Hematopoietic multipotent progenitor cell treated with erythropoietin and hydrocortisone succinate and interleukin-3 and kit ligand, for 8 days (in vitro differentiated cells): ENCODE measurements at places on chromosomes 12 and 14.

- DNase-seq = no peak
These were observed 43.9 kb downstream of the TMTC3 start for GRCh38 chr12:88185988-88186387.

DNA sequence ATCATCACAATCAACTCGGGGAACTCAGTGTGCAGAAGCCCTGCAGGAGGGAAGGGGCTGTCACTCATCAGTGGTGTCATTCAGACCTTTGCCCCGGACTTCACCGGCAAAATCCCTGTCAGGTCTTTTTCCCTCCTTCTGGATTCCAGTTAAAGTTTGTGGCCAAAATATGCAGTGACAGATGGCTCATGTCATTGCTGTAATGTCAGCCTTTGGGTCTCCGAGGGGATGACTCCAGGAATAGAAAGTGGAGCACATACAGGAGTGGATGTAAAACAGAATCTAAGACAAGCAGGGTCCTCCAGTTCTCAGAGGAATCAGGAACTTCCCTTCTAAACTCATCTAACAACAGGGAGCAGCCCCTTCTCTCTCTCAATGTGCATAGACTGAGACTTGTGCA is 130.3 kb upstream of the RASSF8 start:
- DNase-seq = no peak

DNA sequence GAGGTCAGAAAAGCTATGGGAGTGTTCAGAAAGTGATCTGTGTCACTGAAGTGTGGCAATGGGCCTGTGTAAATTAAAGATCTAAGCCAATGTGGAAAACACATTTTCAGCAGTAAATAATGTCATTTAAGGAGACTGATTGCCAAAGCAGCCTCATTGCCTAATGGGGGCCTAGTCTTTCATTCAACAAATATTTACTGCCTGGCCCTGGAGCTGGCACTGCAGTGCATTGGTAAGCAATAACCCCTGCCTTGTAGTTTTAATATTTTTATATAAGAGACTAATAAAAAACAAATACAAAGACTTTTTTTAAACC is 326.6 kb downstream of the BTG1 start:
- DNase-seq = no peak

GRCh38 chr12:124737040-124737419 is 126.6 kb downstream of the SCARB1 start:
- no peak for DNase-seq

GRCh38 chr12:32398181-32398580 is 1.2 kb upstream of the FGD4 start:
- peak; percentile 71 for DNase-seq

GRCh38 chr14:28001002-28001401 is 765.6 kb upstream of the FOXG1 start:
- DNase-seq = no peak

DNA sequence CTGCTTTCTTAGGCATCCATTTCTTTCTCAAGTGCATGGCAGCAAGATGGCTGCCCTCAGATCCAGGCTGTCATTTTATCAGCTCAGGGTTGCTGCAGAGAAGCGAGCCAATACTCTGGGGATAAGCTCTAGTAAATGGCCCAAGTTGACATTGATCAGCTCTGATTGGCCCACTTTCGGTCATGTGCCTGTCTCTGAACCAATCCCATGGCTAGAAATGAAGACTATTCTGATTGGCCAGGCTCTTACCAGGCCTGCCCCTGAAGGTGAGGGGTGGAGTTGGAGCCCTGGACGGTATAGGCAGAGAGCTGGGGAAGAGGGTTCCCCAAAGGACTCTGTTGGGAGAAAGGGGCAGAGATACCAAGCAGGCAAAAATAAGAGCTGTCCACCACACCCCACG is 41.4 kb downstream of the MYO1H start:
- DNase-seq = peak; percentile 16

DNA sequence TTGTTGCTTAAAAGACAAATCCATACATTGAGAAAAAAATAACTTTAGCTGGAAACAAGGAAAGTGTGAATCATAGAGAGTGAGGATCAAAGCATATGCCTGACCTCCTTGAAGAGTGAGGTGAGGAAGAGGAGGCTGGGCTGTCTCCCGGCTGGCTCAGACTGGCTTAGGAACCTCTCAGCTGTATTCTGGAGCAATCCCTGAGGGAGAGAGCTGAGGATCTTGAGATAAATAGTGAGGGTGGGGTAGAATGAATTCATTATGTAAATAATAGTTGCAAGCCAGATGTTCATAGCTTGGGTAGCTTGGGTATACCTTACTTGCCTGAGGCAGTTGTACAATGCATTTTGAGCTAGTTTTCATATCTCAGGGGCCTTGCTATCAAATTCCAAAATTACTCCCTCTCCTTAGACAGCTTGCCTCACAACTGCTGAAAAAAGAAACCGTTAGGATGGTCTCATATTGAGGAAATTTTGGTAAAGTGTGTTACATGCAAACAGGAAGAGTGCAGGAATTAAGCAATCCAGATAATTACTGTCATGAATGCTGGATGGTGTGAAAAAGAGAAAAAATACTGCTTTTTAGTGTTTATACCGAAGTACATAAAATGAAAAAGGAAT is 30.5 kb upstream of the SLC15A5 start:
- DNase-seq = no peak

GRCh38 chr14:62084020-62084419 is 321.8 kb downstream of the SNAPC1 start:
- DNase-seq = no peak

DNA sequence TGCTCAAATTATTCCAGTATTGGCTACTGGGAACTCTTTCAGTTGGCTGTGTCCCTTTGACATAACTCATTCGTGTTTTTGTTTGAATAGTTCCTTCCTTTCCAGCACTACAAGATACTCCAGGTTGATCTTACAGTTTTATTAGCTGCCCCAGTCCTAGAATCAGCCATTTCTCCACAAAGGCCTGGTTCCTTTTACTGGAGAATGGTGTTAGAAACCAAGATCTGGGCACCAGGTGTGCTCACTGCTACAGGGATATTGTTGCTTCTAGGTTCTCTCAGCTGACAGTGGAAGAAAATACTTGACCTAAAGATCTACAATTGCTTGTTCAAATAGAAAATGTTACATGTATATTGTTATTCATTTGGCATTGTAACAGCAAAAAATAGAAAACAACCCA is 21.9 kb downstream of the CDK17 start:
- DNase-seq = no peak

DNA sequence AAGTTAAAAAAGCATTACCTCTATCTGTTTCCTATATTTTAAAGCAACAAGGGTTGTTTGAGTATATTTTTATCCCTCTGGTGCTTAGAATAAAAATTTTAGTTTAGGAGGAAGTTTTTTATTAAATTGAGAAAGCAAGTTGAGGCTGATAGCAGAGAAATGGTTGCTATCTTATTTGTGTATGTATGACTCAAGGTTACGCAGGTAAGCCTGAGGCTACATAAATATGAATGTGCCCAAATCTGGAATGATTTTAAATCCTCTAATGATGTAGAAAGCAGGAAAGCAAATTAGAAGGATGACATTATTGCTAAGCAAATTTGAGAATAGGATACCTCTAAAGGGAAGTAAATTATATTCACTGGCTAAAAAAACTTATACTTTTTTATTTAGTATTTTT is 109.8 kb downstream of the ACSS3 start:
- DNase-seq = no peak

GRCh38 chr14:69845050-69845581 is 34.1 kb upstream of the SMOC1 start:
- no peak for DNase-seq

- DNase-seq = no peak
These were observed 19.8 kb downstream of the ZFYVE21 start for GRCh38 chr14:103735439-103735814.

DNA sequence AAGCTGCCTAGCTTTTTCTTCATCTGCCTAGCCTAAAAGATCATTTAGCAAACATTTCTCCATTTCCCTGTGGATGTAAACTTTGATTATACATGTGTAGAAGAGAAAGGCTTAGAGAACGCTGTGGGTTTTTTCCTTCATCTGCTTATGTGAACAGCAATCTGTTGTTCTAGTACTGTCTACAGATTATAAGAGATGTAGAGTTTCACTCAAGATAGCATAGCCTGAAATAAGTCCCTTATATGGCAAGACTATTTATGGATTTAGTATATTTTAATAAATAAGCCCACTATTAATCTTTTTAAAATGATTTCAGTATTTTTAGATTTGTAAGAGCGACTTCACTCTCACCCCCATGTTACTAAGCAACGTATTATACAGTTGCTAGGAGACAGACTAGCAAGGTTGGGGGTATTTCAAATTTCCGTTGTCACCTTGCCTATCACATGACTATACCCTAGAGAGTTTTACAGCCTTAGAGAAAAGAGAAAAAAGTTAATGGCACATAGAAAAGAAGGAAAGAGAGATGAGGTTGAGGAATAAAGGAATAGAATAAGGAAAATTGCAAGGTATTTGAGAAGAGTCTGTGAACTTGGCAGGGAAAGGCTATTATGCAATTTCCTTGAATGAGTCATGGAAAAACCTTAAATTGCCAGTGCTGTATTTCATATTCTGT is 12.2 kb upstream of the TUBA1A start:
- peak; percentile 35 for DNase-seq

DNA sequence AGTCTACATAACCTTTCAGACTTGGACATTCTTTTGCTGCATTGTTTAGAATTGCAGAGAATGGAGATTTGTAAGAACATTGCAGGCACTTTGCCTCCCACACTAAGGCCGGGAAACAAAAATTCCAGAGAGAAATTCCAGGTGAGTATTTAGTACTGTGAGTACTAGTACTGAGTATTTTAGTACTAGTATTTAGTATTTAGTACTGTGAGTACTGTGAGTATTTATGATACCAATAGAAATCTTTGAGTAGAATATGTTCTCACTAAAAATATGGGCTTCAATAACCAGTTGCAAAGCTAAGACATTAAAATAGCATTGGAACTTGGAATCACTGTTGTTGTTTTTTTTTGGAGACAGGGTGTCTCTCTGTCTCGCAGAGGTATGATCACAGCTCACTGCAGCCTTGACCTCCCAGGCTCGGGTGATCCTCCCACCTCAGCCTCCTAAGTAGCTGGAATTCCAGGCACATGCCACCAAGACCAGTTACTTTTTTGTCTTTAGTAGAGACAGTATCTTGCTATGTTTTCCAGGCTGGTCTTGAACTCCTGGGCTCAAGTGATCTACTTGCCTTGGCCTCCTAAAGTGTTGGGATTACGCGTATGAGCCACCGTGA is 5.3 kb upstream of the HAUS4 start:
- DNase-seq = no peak

DNA sequence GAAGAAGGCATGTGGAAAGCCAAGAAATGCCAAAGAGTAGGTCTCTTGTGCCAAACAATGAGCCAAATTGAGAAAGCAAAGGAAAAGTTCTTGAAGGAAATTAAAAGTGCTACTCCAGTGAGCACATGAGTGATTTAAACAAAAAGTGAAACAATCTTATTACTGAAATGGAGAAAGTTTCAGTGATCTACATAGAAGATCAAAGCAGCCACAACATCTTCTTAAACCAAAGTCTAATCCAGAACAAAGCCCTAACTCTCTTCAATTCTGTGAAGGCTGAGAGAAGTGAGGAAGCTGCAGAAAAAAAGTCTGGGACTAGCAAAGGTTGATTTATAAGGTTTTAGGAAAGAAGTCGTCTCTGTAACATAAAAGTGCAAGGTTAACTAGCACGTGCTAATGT is 259.6 kb downstream of the FLRT2 start:
- DNase-seq = no peak

GRCh38 chr14:105365101-105365500 is 33.2 kb upstream of the TEX22 start:
- no peak for DNase-seq

DNA sequence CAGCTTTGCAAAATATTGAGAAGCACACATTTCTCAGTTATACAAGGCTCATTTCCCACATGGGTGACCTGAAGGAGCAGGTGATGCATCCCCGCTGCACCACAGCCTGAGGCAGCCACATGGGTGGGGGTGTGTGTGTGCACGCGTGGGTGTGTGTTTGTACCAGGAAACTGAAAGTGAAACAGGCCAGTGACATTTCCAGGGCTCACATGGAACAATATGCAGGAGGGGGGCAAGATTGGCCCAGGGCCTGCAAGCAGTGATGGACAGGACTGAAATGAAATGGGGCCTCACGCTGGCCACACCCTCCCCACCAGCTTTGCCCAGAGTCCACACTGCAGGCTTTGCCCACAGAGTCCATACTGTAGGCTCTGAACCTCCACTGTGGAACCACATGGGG is 154.2 kb upstream of the PARP11 start:
- DNase-seq = no peak

- DNase-seq = no peak
These were observed 2.5 kb downstream of the HVCN1 start for GRCh38 chr12:110686294-110686903.

- no peak for DNase-seq
These were observed 223.3 kb upstream of the SFSWAP start for GRCh38 chr12:131487388-131488124.

- no peak for DNase-seq
These were observed 14.5 kb downstream of the POLE start for GRCh38 chr12:132672678-132673077.

GRCh38 chr12:45235087-45236025 is 19.5 kb downstream of the ANO6 start:
- no peak for DNase-seq

- DNase-seq = peak; percentile 86
These were observed 39.1 kb downstream of the DDHD1 start for GRCh38 chr14:53113989-53114388.

DNA sequence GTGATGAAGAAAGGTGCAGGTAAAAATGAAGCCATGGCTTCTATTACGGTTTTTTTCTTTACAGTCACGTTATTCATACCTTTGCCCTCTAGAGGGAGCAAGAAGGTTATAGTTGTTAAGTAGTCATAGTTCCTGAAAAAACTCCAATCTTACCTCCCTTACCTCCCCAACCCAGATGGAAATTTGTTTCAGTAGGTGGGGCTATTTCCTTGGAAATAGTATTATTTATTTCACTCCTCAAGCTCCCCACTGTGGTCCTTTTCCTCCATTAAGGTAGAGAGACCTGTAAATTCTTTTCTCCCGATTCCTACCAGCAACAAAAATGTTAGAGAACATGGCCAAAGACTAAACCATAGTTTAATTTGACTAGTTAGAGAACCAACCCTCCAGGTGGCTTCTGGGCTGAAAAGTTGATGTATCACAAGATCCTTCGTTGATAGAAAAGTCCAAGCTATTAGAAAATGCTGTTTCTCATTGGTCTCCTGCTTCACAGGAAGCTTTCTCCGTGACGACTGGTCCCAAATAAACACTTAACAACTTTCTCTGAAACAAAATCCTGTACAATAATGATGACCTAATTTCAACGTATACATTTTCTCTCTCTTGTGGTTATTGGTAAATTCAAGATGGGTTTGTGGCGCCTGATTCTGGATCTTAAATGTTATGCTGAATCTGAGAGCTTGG is 43.5 kb downstream of the TMX1 start:
- DNase-seq = peak; percentile 62
